ENCODE measurements at places on chromosomes 6 and 20. TPM values are rescaled to one million over a fixed set of nuclear protein-coding genes. Genes with fewer than 3 reads are reported as not detected.

- DNase-seq = no peak
- H3K27me3 ChIP-seq = no peaks in the 10 kb centered on the region
- no peaks in the 10 kb centered on the region for H3K36me3 ChIP-seq
- H3K27ac ChIP-seq = no peak overlapping the region
- H3K4me3 ChIP-seq = no peak overlapping the region
Observed at GRCh38 chr20:52090035-52090434, 101.5 kb downstream of the ZFP64 start.

DNA sequence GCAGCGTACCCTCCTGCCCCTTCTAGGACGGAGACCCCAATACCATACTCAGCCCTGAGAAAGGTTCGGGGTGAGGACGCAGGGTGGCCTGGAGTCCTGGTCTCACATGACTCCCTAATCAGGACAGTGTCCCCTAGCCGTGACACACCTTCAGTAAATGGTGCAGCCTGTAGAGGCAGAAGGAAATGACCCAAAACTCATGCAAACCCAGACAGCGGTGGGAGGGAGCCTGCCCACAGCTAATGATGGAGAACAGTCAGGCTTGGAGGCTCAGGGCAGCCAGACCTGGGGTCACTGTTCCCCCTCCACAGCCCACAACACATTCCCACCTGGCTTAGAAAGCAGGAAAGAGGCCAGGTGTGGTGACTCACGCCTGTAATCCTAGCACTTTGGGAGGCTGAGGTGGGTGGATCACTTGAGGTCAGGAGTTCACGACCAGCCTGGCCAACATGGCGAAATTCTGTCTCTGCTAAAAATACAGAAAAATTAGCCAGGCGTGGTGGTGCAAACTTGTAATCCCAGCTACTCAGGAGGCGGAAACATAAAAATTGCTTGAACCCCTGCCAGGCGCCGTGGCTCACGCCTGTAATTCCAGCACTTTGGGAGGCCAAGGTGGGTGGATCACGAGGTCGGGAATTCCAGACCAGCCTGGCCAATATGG, 8.8 kb upstream of the HMGA1 start:
- no peaks in the 10 kb centered on the region for H3K4me1 ChIP-seq
- H3K4me3 ChIP-seq = no peak overlapping the region
- H3K27me3 ChIP-seq = no peaks in the 10 kb centered on the region
- H3K36me3 ChIP-seq = no peaks in the 10 kb centered on the region

GRCh38 chr6:85361643-85362014, 88.3 kb upstream of the NT5E start:
- H3K27ac ChIP-seq = peak overlapping the region; percentile 75
- H3K36me3 ChIP-seq = no peaks in the 10 kb centered on the region
- H3K4me1 ChIP-seq = no peaks in the 10 kb centered on the region

- H3K4me1 ChIP-seq = no peaks in the 10 kb centered on the region
- no peak overlapping the region for H3K27ac ChIP-seq
- no peak overlapping the region for H3K4me3 ChIP-seq
- DNase-seq = no peak
Observed at GRCh38 chr20:58742668-58743566, 50.3 kb downstream of the NPEPL1 start.

GRCh38 chr6:113805811-113806495, 51.2 kb upstream of the MARCKS start:
- no peaks in the 10 kb centered on the region for H3K27me3 ChIP-seq
- DNase-seq = no peak
- H3K36me3 ChIP-seq = no peaks in the 10 kb centered on the region

DNA sequence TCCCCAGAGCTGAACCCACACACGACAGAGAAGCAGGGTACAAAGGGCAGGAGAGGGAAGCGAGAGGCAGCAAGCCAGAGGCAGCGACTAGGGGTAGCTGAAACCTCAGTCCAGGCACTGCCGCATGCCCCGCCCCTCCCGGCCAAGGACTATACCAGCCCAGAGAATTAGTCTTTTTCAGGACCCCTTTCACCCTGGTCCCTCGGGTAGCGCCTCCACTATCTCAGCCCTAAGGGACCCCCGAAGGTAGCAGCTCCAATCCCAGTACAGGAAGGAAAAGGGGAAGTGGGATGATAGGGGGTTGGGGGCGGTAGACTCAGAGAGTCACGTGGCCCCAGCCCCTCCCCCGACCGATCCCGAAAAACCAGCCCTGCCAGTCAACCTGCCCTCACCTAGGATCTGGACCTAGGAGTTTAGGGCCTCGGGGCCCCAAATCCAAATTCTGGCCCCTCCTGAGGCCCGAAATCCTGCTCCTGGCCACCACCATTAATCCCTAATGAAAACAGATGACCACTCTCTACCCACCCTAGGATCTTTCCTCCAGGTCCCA, 1.3 kb downstream of the RGL2 start:
- no peak for DNase-seq
- H3K27ac ChIP-seq = no peak overlapping the region
- peak overlapping the region; percentile 66 for H3K4me3 ChIP-seq
- H3K36me3 ChIP-seq = no peaks in the 10 kb centered on the region
- no peaks in the 10 kb centered on the region for H3K27me3 ChIP-seq

DNA sequence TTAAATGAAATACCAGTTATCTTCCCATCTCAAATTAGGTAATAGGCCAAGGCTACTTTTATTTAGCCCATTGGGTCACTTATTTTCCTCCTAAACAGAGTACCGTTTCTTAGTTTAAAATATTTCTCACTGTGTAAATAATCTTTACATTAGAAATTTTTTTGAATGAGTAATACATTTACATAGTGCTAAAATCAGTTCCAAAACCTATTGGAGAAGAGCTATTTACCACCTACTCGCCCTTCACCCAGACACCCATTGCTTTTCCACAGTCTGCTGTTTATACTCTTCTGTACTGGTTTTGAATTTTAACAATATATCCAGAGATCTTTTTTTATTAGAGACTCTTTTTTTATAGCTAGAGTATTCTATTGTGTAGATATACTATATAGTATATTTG, 36.9 kb downstream of the MCM8 start:
- H3K27ac ChIP-seq = no peak overlapping the region
- no peaks in the 10 kb centered on the region for H3K36me3 ChIP-seq
- no peak for DNase-seq
- H3K27me3 ChIP-seq = no peaks in the 10 kb centered on the region
- no peaks in the 10 kb centered on the region for H3K4me1 ChIP-seq

- H3K4me3 ChIP-seq = no peak overlapping the region
- no peaks in the 10 kb centered on the region for H3K27me3 ChIP-seq
- no peaks in the 10 kb centered on the region for H3K4me1 ChIP-seq
Observed at GRCh38 chr6:63610944-63611343, 24.7 kb upstream of the PHF3 start.

DNA sequence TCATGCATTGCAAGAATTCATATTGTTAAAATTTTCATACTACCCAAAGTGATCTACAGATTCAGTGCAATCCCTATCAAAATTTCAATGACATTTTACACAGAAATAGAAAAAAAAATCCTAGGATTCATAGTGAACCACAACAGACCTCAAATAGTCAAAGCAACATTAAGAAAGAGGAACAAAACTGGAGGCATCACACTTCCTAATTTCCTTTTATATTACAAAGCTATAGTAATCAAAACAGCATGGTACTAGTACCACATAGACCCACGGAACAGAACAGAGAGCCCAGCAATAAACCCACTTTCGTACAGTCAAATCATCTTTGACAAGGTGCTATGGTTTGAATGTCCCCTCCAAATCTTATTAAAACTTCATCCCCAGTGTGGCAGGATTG, 39.7 kb downstream of the NTSR1 start:
- H3K36me3 ChIP-seq = no peaks in the 10 kb centered on the region
- DNase-seq = no peak
- no peak overlapping the region for H3K4me3 ChIP-seq

DNA sequence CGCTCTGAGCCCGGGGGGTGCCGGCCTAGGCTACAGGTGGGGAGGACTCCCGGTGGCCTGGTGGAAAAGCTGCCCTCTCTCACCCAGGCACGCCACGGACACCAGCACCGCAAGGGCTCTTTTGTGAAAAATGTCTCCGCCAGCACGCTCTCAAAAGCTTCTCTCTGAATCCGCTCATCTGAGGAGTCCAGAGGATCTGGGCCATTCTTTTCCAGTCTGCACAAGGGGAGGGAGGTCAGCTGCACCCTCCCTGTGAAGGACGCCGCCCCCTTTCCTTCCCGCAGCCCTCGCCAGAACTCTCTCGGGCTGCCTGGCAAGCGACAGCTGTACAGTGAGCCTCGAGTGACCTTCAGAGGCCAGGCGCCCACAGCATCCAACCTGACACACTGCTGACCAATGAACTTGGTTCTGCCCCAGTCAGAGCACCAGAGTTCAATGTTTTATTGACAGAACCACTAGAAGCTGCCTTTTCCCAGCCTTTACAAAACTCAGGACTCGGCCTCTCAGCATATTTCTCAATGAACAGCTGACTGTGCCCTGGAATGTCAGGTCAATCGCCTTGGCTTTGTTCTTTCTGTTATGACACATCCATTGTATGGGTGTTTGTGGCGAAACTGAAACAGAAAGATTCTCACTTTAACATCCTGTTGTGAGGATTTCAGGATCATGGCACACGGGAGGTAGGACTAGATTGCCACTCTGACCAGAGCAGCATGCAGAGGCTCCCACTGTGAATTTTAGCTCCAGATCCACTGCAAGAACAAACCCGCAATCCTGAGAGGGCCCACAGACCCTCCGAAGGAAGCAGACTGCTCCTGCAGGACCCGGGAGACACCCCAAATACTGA, 26.7 kb downstream of the SERPINB9 start:
- no peaks in the 10 kb centered on the region for H3K27me3 ChIP-seq
- H3K27ac ChIP-seq = peak overlapping the region; percentile 36
- DNase-seq = peak; percentile 84
- H3K4me1 ChIP-seq = no peaks in the 10 kb centered on the region

- H3K4me3 ChIP-seq = no peak overlapping the region
- no peaks in the 10 kb centered on the region for H3K4me1 ChIP-seq
- H3K36me3 ChIP-seq = no peaks in the 10 kb centered on the region
- no peak overlapping the region for H3K27ac ChIP-seq
Observed at GRCh38 chr20:20395903-20396568, 28.1 kb downstream of the INSM1 start.

DNA sequence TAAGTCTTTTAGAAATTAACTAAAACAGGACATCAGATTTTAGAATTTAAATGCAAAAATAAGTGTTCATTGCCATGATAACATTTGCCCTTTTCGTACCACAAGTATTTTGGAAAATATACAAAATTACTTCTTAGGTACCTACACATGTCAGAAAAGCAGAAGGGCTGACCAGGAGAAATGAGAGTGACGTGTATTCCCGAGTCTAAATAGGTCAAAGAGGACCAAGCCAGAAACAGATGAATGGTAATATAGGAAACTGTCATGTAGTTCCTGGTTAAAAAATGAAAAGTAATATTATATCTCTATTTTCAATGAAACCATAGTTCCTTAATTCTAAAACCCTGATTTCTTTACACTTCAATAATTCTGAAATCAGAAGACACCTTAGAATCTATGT, 126.2 kb downstream of the IPCEF1 start:
- H3K27me3 ChIP-seq = peaks cover 2% of the 10 kb centered on the region
- no peak for DNase-seq

- H3K4me1 ChIP-seq = no peaks in the 10 kb centered on the region
- H3K27ac ChIP-seq = peak overlapping the region; percentile 51
- H3K4me3 ChIP-seq = no peak overlapping the region
- DNase-seq = no peak
Observed at GRCh38 chr6:20810727-20811108, 276.5 kb downstream of the CDKAL1 start.

GRCh38 chr6:37492236-37492972, 7.3 kb downstream of the CCDC167 start:
- no peak overlapping the region for H3K27ac ChIP-seq
- H3K36me3 ChIP-seq = no peaks in the 10 kb centered on the region
- no peak overlapping the region for H3K4me3 ChIP-seq
- H3K4me1 ChIP-seq = no peaks in the 10 kb centered on the region

GRCh38 chr20:16552015-16552414, 21.2 kb downstream of the KIF16B start:
- no peak for DNase-seq
- H3K27me3 ChIP-seq = no peaks in the 10 kb centered on the region
- H3K36me3 ChIP-seq = no peaks in the 10 kb centered on the region
- no peak overlapping the region for H3K27ac ChIP-seq
- H3K4me1 ChIP-seq = no peaks in the 10 kb centered on the region

- no peak overlapping the region for H3K4me3 ChIP-seq
- no peak overlapping the region for H3K27ac ChIP-seq
- H3K36me3 ChIP-seq = no peaks in the 10 kb centered on the region
- no peak for DNase-seq
- H3K27me3 ChIP-seq = no peaks in the 10 kb centered on the region
Observed at GRCh38 chr20:1334761-1335160, 5.8 kb upstream of the SDCBP2 start.

XKR7 gene
- total RNA-seq = not detected

SCP2D1 gene
- total RNA-seq = not detected

RIMS1 gene
- total RNA-seq = 4.8 TPM

LBP gene
- 2.7 TPM for total RNA-seq
